Neural crest cell (in vitro differentiated cells): ENCODE measurements at places on chromosomes 2 and 18. TPM values are rescaled to one million over a fixed set of nuclear protein-coding genes. Genes with fewer than 3 reads are reported as not detected.

DNA sequence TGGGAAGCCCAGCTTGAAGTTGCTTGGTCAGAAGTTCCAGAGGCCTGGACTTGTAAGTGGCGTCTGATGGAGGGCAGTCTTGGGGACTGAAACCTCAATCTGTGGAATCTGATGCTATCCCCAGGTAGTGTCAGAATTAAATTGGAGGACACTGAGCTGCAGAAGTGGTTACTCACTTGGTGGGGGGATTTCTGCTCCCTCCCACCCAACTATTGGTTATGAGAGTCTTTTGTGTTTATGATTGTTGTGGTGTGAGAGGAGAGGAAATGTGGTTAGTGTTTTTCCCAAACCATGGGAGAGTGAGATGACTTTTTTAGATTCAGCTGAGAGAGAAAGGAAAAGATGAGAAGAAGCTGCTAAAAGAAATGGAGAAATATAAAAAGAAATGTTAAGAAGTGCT lies 12.8 kb downstream of the ZBTB14 start:
- no peaks in the 10 kb centered on the region for H3K4me1 ChIP-seq
- peak overlapping the region; percentile 64 for H3K27ac ChIP-seq
- H3K4me3 ChIP-seq = no peak overlapping the region
- H3K27me3 ChIP-seq = no peaks in the 10 kb centered on the region
- no peak for DNase-seq

- H3K4me3 ChIP-seq = no peak overlapping the region
- no peak overlapping the region for H3K27ac ChIP-seq
- H3K27me3 ChIP-seq = no peaks in the 10 kb centered on the region
- peaks cover 22% of the 10 kb centered on the region for H3K36me3 ChIP-seq
Observed at GRCh38 chr18:75283731-75284130, 73.1 kb downstream of the TSHZ1 start.

GRCh38 chr2:85755122-85756027 lies 1.6 kb downstream of the ATOH8 start:
- H3K4me1 ChIP-seq = peaks cover 32% of the 10 kb centered on the region
- no peaks in the 10 kb centered on the region for H3K36me3 ChIP-seq
- H3K27me3 ChIP-seq = peaks cover 50% of the 10 kb centered on the region
- no peak for DNase-seq
- H3K4me3 ChIP-seq = peak overlapping the region; percentile 94
- no peak overlapping the region for H3K27ac ChIP-seq

DNA sequence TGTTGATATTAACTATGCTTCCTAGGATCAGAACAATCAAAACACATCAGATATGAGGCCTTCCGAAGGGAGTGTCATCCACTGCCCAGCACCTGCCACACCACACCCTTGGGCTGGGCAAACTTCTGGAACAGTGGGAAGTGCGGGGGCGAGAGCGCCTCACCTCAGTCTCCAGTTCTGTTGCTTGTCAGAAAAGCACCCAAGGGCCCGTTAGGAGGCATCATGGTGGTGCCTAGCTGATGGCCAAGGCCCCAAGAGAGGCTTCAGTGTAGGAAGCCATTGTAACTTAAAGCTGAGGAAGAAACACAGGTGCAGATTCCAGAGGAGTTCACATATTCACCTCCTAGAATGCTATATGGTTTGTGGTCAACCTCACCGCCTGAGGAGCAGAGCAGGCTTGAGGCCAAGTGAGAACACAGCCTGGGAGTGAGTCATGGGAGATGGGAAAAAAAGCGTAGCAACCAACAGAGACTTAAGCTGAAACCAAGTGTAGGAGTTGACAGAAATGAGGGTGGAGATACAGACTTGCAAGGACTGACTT lies 85.1 kb upstream of the ATL2 start:
- DNase-seq = no peak
- H3K4me1 ChIP-seq = no peaks in the 10 kb centered on the region
- no peak overlapping the region for H3K4me3 ChIP-seq
- H3K27ac ChIP-seq = no peak overlapping the region
- peaks cover 7% of the 10 kb centered on the region for H3K27me3 ChIP-seq

DNA sequence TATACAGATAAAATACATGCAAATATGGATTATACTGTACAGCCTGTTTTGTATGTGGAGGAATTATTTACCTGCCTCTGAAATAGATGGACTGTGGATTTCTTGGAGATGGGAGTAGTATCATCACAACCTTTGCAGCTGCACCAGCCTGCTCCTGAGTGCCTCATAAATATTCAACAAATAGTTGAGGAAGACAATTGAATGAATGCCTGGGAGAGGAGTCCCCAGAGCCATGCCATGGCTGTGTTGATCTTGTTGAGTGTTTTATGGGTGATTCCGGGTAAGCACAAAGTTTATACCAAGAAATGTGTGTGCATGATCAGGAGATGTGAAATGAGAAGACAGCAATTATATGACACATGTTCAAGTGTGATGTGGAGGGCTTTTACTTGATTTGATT lies 225.0 kb downstream of the FHOD3 start:
- H3K4me3 ChIP-seq = no peak overlapping the region
- H3K27ac ChIP-seq = no peak overlapping the region
- no peak for DNase-seq
- peaks cover 6% of the 10 kb centered on the region for H3K36me3 ChIP-seq
- peaks cover 12% of the 10 kb centered on the region for H3K4me1 ChIP-seq
- no peaks in the 10 kb centered on the region for H3K27me3 ChIP-seq

GRCh38 chr2:46852598-46852997 lies 63.0 kb downstream of the MCFD2 start:
- H3K27me3 ChIP-seq = no peaks in the 10 kb centered on the region
- no peak overlapping the region for H3K27ac ChIP-seq
- H3K4me3 ChIP-seq = no peak overlapping the region
- peaks cover 14% of the 10 kb centered on the region for H3K4me1 ChIP-seq
- H3K36me3 ChIP-seq = no peaks in the 10 kb centered on the region

- H3K27ac ChIP-seq = no peak overlapping the region
- no peaks in the 10 kb centered on the region for H3K27me3 ChIP-seq
- H3K36me3 ChIP-seq = no peaks in the 10 kb centered on the region
- no peak overlapping the region for H3K4me3 ChIP-seq
- DNase-seq = no peak
Observed at GRCh38 chr2:240603846-240604245, 17.3 kb downstream of the CAPN10 start.

DNA sequence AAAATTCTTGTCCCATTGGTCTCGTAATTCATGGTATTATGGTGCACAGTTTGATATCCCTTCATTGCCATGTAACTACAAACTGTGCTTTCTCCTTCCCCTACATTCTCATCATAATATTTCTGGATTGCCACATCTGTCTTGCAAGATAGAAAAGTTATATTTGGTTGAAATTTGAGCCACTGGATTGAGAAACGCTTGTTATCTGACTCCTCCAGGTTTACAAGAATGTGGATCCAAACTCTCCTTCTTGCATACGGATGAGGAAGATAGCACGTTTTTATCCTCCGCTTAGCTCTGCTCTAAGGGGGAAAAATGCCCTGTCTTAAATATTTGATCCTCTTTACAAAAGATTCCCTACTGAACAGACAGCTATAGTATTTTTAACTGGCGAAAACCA lies 438.2 kb downstream of the TSN start:
- no peaks in the 10 kb centered on the region for H3K27me3 ChIP-seq
- H3K4me3 ChIP-seq = no peak overlapping the region
- H3K36me3 ChIP-seq = no peaks in the 10 kb centered on the region

DNA sequence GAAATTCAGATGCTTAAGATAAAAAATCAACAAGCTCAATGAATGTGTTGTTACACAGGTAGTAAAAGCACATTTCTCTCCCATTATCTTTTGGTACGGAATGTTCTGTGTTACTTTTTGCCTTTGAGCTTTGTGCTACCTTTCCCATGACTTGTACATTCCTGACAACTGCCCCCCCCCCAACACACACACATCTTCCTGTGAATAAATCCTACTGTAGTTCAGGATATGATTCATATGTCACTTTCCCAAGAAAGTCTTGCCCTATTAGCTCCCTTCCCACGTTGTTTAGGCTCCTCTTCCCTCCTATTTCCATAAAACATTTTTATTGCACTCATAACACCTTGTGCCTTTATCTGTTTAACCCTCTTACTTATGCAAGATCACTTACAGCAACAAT lies 442.6 kb upstream of the LRATD1 start:
- no peaks in the 10 kb centered on the region for H3K36me3 ChIP-seq
- H3K4me1 ChIP-seq = no peaks in the 10 kb centered on the region
- DNase-seq = no peak
- no peaks in the 10 kb centered on the region for H3K27me3 ChIP-seq
- H3K27ac ChIP-seq = no peak overlapping the region

DNA sequence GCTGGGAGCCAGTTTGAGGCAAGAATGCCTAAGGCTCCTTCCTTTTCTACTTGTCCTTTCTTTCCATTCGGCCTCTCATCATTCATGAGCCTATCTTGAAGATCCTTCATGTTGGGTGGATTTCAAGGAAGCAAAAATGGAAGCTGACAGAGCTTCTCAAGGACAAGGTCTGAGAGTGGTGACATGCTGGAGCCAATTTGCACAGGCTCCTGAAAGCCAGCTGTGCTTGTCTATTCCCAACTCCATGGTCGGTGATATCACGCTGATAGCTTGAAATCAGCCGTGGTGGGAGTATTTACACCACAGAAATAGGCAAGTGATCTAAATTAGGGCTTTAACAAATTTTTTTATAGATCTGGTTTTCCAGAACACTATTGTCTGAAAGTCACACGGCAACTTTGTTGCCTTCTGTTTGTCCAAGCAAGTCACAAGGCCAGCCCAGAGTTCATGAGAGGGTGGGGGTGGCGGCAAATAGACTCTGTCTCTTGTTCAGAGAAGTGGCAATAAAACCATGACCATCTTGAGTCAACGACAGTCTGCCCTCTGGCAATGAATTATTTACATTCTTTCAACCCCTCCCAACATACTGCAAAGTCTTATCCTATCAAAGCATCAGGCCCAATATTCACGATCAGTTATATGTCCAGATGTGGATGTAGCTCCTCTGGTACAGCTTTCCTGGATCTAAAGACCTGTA lies 49.9 kb upstream of the SLC35F5 start:
- DNase-seq = no peak
- peak overlapping the region; percentile 59 for H3K27ac ChIP-seq
- no peaks in the 10 kb centered on the region for H3K27me3 ChIP-seq
- no peak overlapping the region for H3K4me3 ChIP-seq

DNA sequence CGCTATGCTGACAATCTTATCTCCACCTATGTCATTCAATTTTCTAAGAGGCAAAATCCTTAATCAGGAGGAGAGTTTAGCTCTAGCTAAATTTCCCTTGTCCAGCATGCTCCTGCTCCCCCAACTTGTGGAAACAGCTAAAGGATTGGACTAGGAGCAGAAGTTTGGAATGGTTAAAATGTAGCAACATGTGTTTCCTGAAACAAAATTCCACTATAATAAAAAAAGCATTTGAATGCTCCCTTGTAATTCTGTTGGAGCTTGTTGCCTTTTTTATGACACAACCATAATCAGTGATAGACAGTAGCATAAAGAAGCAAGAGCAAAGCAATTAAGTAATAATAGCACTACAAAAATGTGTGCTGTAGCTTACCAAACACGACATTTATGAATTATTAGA lies 6.9 kb downstream of the ACTR3 start:
- no peak overlapping the region for H3K27ac ChIP-seq
- no peak overlapping the region for H3K4me3 ChIP-seq
- H3K36me3 ChIP-seq = peaks cover 2% of the 10 kb centered on the region
- DNase-seq = no peak

ST8SIA3 gene
- 2.6 and 3.1 TPM in 2 replicates for total RNA-seq

UGT1A8 gene
- not detected in 2 replicates for total RNA-seq

CHRNG gene
- total RNA-seq = not detected in 2 replicates

REG3A gene
- not detected in 2 replicates for total RNA-seq
